ENCODE measurements at places on chromosomes 2 and 18.

- H3K36me3 ChIP-seq: no peaks in the 10 kb centered on the region
- H3K4me3 ChIP-seq: no peak overlapping the region
- peaks cover 18% of the 10 kb centered on the region for H3K27me3 ChIP-seq
- no peak for DNase-seq
Observed at GRCh38 chr2:237861875-237862527, 2.6 kb downstream of the RAMP1 start.

GRCh38 chr2:56687169-56687568, 503.4 kb downstream of the CCDC85A start:
- no peak overlapping the region for H3K4me3 ChIP-seq
- no peaks in the 10 kb centered on the region for H3K27me3 ChIP-seq
- no peak for DNase-seq
- no peaks in the 10 kb centered on the region for H3K4me1 ChIP-seq
- no peak overlapping the region for H3K27ac ChIP-seq

DNA sequence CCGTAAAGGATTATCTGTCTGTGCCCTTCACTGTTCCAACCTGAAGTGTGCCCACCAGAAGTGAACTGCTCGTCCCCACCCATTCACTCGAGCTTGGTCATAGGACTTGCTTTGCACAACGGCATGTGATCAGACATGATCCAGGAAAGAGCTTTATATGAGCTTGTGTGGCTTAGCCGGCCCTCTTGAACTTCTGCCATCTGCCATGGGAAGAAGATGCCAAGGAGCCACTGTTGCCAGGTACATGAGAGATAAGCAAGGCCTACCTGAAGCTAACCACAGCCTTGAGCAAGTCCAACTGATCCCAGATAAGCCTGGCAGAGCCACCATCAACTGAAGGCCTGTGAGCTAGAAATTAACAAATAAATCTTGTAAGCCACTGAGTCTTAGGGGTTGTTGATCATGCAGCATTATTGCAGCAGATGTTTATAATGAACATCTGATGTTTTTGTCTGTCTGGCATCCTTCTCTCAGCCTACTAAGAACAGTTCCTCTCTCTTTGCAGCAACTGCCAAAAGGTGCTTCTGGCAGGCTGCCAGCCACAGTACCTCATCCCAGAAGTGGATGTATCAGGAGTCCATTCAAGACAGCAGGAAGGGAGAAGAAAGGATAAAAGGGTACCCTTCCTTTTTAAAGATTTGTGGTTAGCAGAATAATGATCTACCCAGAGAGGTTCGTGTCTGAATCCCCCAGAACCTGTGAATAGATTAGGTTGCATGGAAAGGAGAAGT, 16.8 kb downstream of the DBI start:
- H3K27me3 ChIP-seq: peaks cover 13% of the 10 kb centered on the region
- peaks cover 4% of the 10 kb centered on the region for H3K36me3 ChIP-seq
- no peak overlapping the region for H3K27ac ChIP-seq
- peaks cover 5% of the 10 kb centered on the region for H3K4me1 ChIP-seq
- DNase-seq: no peak
- H3K4me3 ChIP-seq: no peak overlapping the region

GRCh38 chr2:172009823-172010222, 10.1 kb downstream of the METAP1D start:
- peaks cover 11% of the 10 kb centered on the region for H3K36me3 ChIP-seq
- no peak overlapping the region for H3K27ac ChIP-seq
- DNase-seq: no peak
- no peaks in the 10 kb centered on the region for H3K27me3 ChIP-seq
- H3K4me3 ChIP-seq: no peak overlapping the region
- peaks cover 7% of the 10 kb centered on the region for H3K4me1 ChIP-seq

GRCh38 chr2:127681976-127682857, 6.9 kb upstream of the LIMS2 start:
- no peak for DNase-seq
- H3K27me3 ChIP-seq: peaks cover 6% of the 10 kb centered on the region
- H3K27ac ChIP-seq: no peak overlapping the region
- H3K36me3 ChIP-seq: no peaks in the 10 kb centered on the region

DNA sequence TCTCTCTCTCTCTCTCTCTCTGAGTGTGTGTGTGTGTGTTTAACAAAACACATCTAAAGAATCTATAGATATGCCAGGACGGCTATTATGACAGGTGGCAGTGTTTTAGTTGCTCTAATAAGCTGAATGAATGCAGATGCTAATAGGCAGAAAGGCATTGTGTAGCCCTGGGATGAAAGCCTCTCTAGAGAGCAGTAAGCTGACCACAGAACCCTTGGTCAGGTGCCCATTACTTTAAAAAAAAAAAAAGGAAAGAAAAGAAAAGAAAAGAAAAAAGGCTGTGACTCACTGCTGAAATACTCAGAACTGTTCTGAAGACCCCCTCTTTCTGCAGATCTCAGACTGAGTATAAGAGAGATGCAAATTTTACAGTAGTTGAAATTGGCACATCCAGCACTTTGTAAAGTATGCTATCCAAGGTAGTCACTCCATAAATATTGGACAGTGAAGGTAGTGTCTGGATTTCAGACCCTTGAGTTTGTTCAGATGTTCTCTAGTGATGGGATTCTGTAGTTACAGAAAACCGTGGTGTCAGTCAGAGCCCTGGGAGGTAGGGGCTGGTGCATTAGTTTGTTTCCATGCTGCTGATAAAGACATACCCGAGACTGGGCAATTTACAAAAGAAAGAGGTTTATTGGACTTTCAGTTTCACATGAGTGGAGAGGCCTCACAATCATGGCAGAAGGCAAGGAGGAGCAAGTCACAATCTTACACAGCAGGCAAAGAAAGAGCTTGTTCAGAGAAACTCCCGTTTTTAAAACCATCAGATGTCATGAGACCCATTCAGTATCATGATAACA, 30.9 kb downstream of the OSBPL6 start:
- no peak for DNase-seq
- peaks cover 11% of the 10 kb centered on the region for H3K27me3 ChIP-seq
- no peak overlapping the region for H3K4me3 ChIP-seq
- no peaks in the 10 kb centered on the region for H3K36me3 ChIP-seq
- no peak overlapping the region for H3K27ac ChIP-seq

DNA sequence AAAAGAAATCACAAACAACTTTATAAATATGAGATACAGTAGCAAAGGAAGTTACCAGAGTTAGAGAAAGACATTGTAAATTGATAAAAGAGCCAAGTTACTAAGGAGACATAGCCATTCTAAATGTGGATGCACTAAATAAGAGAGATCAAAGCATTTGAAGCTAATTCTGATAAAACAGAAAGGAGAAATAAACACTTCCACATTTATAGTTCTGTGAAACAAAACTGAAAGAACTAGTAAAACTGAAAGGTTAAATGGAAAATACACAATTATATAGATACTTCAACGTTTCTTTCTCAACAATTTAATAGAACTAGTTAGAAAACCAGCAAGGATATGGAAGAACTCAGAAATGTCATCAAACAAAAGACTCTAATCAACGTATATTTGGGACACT, 309.0 kb upstream of the CDH2 start:
- no peak overlapping the region for H3K27ac ChIP-seq
- H3K4me3 ChIP-seq: no peak overlapping the region
- no peaks in the 10 kb centered on the region for H3K36me3 ChIP-seq
- H3K4me1 ChIP-seq: no peaks in the 10 kb centered on the region
